H54 (cell line): ENCODE measurements at places on chromosomes 13 and 19.

GRCh38 chr19:45123440-45123850 lies 30.5 kb downstream of the PPP1R37 start:
- no peak for DNase-seq

GRCh38 chr13:73556128-73556527 lies 497.3 kb downstream of the KLF5 start:
- DNase-seq: no peak

- DNase-seq: no peak
Measured at GRCh38 chr13:51900471-51900870, 38.7 kb downstream of the CCDC70 start.

DNA sequence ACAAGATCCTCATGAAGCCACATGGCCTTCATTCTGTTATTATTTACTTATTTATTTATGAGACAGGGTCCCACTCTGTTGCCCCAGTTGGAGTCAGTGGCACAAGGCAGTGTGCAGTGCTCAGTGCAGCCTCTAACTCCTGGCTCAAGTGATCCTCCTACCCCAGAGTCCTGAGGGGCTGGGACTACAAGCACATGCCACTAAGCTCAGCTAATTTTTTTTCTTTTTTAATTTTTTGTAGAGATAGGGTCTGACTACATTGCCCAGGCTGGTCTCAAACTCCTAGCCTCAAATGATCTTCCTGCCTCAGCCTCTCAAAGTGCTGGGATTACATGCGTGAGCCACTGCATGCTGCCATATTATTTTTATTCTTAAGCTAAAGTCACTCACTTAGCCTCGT lies 241.4 kb downstream of the UQCRFS1 start:
- DNase-seq: no peak

GRCh38 chr19:58364146-58364545 lies 1.6 kb upstream of the ZNF497 start:
- DNase-seq: no peak

DNA sequence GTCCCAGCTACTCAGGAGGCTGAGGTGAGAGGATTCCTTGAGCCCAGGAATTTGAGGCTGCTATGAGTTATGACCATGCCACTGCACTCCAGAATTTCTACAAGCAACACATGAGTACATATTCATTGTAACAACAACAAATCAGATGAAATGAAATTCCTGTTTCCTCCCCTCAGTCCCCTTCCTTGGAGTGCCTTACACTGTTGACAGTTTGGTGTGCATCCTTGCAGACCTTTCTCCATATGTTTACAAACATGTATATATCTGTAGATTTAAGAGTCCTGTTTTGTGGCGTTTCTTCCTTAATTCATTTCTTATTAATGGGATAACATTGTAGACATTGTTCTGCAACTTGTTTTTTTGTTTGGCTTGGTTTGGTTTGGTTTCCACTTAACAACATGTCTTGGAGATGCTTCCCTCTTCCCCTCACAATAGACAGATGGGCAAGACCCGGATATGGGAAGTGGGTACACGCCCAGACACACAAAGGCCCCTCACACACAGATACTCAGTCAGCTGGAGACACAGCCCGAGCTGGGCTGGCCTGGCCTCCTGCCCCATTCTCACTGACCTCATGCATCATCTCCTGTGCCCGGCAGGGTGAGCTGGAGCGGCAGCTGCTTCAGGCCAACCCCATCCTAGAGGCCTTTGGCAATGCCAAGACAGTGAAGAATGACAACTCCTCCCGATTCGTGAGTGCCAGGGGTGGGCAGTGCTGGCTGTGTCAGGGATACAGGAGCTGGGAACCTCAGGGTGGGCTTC lies 21.7 kb downstream of the MYH14 start:
- DNase-seq: no peak
